ENCODE measurements at places on chromosomes 6 and 20.
A peak's percentile ranks its signal among the peaks of the same experiment; 100 is the strongest.

GRCh38 chr20:35398660-35399144 lies 13.1 kb downstream of the UQCC1 start:
- peak; percentile 62 for DNase-seq

GRCh38 chr6:158805698-158806377 lies 13.3 kb downstream of the EZR start:
- no peak for DNase-seq

DNA sequence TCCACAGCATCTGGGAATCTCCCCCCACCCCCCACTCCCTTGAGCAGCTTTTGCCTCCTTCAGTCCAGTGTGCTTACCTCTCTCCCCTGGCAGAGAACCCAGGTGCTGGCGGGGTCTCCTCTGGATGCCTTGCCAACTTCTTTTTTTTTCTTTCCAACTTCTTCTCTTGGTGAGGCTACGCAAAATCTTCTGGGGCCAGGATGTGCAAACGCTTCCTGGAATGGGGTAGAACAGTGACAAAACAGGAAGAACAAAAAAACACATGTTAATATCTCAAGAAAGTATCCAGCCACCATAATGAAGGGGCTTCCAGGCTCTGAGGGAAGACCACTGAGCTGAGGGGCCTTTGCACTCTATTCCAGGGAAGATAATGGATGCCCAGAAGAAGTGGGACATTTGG lies 53.9 kb upstream of the DDR1 start:
- no peak for DNase-seq

GRCh38 chr6:34020807-34021553 lies 124.9 kb downstream of the GRM4 start:
- no peak for DNase-seq

- DNase-seq, result peak; percentile 69
Observed at GRCh38 chr6:39835821-39836295, 43.7 kb downstream of the DAAM2 start.

GRCh38 chr6:87393026-87393622 lies 14.6 kb upstream of the CFAP206 start:
- peak; percentile 78 for DNase-seq

GRCh38 chr20:64062276-64062595 lies 762 bp upstream of the TCEA2 start:
- DNase-seq, result no peak

DNA sequence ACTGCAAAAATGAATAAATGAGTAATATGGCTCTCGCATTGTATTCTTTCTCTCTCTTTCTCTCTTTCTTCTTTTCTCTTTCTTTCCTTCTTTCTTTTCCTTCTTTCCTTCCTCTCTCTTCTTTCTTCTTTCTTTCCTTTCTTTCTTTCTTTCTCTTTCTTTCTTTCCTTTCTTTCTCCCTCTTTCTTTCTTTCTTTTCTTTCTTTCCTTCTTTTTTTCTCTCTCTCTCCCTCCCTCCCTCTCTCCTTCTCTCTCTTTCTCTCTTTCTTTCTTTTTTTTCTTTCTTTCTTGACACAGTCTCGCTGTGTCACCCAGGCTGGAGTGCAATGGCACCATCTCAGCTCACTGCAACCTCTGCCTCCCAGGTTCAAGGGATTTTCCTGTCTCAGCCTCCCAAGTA lies 20.3 kb upstream of the ELOVL5 start:
- no peak for DNase-seq

- no peak for DNase-seq
Observed at GRCh38 chr6:3287976-3288707, 29.4 kb downstream of the PSMG4 start.

DNA sequence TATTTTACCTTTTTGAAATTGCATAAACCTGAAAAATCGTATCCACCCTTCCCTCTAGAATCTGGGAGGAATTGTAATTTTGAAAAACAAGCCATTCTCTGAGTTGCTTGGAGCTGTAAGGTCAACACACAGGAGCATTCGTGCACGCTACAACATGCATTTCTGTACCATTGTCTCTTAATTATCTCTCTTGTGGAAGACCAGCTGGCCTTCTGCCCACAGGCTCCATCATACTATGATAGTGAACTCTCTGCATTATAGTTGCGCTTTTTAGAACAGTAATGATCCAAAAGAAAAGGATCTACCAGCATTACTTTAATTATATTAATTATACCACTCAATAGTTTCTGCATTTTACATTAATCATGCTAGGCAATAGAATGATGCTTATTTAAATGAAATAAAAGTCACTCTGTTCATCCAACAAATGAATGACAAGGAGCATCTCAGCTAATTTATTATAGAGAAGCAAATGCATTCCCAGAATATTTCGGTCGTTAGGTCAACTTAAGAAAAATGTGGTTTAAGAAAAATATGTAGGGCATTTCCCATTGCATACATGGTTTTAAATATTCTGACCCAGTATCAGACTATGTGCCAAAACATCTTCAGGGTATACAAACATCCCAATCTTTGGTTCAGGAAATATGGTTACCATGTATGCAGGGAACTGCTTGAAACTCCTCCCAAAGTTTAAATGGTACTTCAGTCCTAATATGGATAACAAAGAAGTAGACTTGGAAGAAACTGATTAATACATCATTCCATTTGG lies 263.5 kb downstream of the TFAP2A start:
- peak; percentile 43 for DNase-seq

- DNase-seq, result no peak
Observed at GRCh38 chr6:5054245-5054873, 30.8 kb upstream of the PPP1R3G start.

- DNase-seq, result no peak
Observed at GRCh38 chr6:6246544-6246943, 73.9 kb downstream of the F13A1 start.

- DNase-seq, result no peak
Observed at GRCh38 chr6:19219931-19220330, 617.2 kb upstream of the ID4 start.

DNA sequence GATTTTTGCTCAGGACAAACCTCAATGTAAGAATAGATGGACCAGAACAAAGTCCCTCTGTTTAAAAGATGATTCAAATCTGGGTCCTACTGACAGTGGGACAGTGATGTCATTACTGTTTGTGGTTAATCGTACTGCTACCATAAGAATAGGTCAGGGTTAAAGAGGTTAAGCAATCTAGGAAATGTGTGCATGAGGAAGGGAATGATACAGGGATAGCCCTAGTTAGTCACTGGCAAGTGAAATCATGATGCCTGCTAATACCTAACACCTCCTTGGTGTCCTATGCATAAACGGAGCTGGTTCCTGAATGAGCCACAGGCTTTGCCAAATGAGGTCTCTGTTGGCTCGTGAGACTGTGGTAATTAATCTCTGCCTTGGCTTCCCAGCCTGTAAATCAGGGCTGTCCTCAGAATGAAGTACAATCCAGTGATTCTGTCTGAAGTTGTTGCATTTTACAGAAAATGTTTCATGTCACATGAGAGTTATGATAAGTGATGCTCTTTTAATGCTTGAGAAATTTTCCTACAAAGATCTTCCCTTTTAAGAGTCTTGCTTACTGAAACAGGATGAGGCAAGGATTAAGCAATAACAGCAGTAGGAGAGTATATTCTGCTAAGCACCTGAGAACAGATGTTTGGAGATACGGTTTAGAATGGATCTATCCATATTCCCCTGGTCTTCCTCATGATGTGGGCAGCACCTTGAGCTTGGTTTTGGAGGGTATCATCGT lies 3.8 kb downstream of the MEP1A start:
- no peak for DNase-seq

GRCh38 chr6:33206864-33207551 lies 1.3 kb upstream of the RING1 start:
- peak; percentile 63 for DNase-seq

- DNase-seq, result no peak
Observed at GRCh38 chr6:159047891-159048685, 3.3 kb upstream of the TAGAP start.

GRCh38 chr20:53150532-53150931 lies 178.4 kb downstream of the TSHZ2 start:
- DNase-seq, result no peak

DNA sequence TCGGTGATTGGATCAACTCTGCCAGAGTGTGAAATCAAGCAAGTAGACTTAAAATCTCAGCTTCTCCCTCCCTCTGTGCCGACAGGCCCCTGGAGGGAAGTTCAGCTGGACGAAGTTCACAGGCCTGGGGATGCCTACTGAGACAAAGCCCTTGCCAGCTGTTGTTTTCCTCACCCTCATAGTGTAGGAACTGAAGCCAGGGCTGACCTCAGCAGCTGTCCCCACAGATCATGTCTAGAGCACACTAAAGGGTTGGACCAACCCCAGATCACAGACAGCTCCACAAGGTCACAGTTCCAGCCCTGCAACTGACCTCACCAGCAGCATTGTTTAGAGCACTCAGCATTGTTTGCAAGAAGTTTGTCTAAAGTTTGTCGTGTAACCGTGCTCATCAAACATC lies 261.9 kb upstream of the ECI2 start:
- DNase-seq, result no peak

- peak; percentile 44 for DNase-seq
Observed at GRCh38 chr6:108570517-108570916, 9.8 kb downstream of the FOXO3 start.

DNA sequence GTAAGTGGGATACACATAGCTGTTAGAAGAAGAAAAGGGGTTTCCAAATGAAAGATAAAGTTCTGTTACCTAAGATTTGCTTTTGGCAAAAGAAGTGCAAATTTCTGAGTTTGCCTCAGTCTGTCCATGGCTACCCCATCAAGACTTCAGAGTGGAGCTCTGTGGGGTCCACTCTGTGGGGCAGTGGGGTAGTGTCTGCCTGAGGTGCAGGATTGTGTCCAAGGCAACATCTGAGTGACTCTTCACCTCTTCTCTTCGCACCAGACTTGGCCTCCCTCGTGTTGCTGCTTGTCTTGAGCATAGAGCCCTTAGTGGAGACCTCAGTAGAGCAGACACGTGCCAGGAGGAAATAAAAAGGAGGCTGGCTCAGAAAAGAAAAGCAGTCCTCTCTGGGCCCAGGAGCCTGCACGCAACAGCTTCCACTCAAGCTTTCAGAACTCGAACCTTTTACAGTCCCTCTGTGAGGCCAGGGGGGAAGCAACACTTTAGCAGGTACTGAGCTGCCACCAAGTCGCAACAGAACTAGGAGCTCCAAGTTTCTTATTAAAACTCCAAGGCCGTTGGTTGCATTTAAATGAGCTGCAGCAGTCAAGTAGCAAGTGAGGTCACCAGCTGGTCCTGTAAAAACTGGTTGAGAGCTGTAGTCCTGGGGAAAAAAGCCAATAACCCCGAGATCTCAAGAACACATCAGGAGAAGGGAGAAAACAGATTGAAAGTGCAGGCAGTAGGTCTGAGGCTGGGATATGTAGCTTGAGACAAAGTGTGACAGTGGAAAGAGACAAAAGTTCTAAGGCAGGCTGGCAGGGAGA lies 413.5 kb downstream of the CDC5L start:
- DNase-seq, result no peak

All from fibroblast of lung (primary cell).